Activated T-helper 1 cell treated with anti-CD3 and anti-CD28 coated beads, Interleukin-2, amount 50 U/mL, for 16 hours (primary cell): ENCODE measurements at places on chromosomes 2 and 18.

- DNase-seq = no peak
Observed at GRCh38 chr18:36187193-36187825, at the start of gene MOCOS. Gene MOCOS (plus strand): TSS chr18:36187497. CDS start chr18:36187540, 43 bp downstream.

- DNase-seq = no peak
Observed at GRCh38 chr2:168277276-168277675, 29.9 kb upstream of the STK39 start.

DNA sequence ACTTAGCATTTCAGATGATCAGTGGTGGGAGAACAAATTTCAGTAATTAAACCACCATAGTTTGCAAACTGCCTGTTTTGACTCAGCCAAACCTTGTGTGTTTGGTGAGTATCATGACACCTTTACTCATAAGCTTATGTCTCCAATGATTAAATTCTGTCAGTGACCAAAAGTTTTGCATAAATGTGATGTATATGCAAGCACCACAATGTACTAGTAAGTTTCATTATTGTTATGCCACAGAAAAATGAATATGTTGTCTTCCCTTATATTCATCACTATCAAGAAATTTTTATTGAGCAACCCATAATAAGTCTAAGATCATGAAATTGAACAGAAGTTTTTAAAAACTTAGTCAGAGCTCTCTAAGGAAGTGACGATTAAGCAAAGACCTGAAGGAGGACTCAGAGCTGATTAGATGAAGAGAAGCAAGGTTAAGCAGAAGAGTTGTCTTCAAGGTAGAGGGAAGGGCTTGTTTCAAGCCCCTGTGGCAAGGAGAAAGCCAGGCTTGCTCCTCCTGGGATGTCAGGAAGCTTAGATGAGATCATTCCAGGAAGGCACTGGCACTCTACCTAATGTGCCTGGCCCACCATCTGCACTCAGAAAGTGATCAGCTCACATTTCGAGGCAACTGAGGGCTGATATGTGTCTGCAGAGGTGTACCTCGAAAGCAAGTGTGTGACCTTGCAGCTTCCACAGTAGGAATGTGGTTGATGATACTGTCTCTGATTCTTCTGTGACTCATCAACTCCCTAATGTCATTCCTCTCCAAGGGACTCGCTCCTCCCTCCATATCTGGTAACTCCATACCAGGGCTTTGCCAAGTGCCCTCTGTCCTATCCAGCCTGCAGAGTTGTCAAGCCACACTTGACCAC lies 54.7 kb downstream of the KCTD18 start:
- no peak for DNase-seq

DNA sequence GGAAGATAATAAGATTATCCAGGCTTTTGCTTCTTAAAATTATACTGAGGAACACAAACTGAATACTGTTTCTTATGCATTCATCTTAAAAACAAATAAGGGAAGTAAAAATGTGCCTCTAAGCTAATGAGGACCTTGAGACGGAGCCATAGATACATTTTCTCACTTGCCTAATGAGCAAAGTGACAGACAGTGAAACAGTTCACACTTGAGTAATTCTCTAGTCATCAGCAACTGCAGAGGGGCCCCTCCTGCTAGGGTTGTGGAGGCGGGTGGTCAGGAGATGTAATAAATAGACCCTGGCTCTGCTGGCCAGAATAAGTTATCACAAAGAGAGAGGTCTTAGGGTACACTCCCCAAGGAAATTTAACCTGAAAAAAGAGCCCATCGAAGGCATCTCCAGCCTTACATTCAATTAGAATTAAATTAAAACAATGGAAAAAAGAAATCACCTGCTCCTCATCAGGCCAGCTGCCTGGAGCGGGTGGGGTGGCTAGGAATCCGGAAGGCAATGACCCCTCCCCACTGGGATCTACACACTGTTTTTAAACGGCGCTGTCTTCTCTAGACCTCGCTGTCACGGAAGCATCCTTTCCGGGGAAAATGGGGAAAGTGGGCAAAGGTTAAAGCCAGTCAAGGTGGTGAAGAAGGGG lies 32.6 kb upstream of the INSIG2 start:
- no peak for DNase-seq

- DNase-seq = no peak
Observed at GRCh38 chr2:195289081-195289480, 367.9 kb upstream of the SLC39A10 start.

DNA sequence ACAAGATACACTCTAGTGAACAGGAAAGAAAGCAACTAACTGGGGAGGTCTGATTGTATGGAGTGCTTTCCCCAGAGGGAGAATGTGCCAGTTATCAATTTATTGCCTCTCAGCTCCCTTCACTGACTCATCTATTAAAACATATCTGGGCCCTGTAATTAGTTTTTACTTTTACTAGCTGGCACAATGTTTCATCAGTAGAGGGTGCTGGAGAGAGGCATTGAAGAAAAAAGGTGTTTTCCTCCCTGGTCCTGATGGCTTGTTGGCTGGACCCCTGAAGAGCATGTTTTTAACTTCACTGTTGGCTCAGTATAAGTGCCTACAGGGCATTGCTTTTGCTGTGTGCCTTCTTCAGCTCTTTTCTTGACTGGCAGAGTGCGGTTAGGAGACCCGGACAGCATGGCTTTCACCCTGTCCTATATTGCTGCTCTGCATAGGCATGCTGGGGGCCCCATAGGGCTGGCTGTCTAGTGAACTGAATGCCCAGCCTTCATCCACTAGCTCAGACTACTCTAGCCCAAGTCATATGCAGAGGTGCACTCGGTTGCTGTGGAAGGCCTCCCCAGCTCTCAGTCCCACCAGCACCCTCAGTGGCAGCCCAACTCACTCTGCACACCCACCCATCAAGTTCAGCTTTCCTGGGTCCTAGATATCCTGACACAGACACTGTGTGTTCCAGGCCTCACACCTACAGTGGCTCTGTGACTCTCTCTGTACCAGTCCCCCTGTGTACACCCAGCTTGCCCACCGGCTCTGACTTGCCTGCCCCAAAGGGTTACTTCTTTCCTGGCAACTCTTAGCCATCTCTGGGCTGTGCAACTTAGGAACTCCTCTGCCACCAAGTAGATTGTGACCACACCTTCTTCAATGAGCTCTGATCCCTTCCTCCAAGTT lies 62.3 kb upstream of the ACYP2 start:
- no peak for DNase-seq
